Choroid plexus epithelial cell (primary cell): ENCODE measurements at places on chromosomes 4 and X.

DNA sequence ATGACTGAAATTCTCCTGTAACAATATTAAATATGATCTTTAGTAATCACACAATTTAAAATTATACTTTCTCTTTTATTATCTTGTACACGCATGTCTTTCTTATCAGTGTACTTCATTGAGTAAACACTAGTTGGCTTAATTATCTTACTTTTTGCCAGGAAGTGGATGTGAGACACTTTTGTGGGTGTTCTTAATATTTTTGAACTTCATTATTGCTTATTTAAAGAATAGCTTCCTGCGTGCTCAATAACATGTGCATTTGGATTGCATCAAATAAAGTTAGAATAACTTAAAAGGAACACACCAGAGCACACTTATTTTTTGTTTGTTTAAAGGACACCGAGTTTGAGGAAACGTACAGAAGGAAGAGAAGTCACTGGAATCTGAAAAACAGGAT is 128.5 kb upstream of the VEGFC start:
- DNase-seq, result no peak

DNA sequence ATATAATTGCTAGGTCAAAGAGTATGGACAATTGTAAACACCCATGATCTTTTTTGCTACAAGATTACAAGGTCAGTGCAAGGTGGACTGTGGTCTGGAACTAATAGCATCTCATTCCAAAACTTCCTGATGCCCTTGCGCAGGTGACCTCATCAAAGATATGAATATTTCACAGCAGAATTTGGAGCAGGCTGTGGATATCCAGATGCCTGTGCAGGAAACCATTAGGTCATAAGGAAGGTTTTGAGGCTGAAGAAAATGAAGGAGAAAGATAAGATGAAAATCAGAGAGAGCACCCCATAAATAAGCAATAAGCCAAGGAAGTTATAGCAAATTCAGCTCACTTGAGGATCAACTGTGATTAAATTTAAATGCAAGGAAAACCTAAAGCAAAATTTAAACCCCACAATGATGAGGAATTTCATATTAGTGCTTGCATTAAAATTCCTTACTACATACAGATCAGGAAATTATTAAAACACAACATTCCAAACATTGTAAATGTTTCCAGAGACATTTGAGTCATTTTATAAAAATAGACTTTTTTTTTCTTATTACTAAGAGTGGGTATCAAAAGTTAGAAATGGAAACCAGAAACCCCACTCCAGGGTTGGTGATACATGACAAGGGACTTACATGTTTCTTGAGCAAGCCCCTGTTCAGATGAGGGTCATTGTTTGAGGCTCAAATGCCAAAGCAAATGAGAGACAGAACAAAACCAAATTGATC is 100.7 kb upstream of the FAM9C start:
- no peak for DNase-seq

DNA sequence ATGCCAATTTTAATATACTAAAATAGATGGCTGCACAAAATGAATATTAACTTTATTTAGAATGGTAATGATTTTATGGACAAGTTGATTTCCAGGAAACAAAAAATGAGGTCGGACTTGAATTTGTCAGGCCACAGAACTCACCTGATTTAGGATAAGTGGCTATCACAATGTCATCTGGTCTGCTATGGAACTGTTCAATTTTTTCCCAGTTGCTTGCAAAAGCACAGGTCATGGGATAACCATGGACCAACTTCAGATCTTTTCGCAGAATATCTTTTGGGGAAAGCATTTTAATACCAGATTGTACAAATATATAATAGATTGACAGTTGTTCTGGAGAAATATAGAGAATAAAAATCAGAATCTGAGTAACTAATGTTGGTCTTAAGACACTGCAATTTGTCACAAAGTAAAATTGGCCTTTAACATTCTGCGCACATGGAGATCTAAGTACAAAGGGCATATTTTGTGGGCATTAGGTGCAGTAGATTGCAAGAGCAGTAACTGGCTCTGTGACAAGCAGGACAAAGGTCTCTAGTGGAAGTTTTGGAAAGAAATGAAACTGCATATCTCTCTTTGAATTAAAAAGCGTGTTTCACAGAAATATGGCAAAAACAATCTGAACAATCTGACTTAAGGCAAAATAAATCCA is 5.4 kb downstream of the SULT1B1 start:
- DNase-seq, result no peak

GRCh38 chr4:7632341-7632740 is 197.6 kb upstream of the PSAPL1 start:
- DNase-seq, result no peak

- no peak for DNase-seq
These were observed 9.1 kb upstream of the PHOX2B start for GRCh38 chr4:41757521-41758156.

DNA sequence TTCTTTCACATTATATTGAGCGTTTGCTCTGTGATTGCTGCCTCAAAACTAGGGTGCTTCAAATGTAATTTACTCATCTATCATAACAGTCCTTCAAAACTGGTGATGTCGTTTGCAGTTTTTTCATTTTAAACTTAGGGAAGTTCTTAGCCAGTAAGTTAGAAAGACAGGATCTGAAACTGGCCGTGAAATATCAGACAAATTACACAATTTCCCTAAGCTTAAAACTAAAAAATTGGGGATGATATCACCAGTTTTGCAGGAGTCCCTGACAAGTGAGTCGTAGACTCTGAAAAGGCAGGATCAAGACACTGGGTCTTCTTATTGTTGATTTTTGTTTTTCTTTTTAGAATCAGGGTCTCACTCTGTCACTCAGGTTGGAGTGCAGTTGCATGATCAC is 44.8 kb downstream of the MOB1B start:
- DNase-seq, result no peak

- no peak for DNase-seq
These were observed 97.0 kb upstream of the ZC4H2 start for GRCh38 chrX:65073233-65073632.
